ENCODE measurements at places on chromosomes 5 and 9. TPM values are rescaled to one million over a fixed set of nuclear protein-coding genes. Genes with fewer than 3 reads are reported as not detected.

The RGP1 gene
- total RNA-seq = 11.1 TPM

The SLC6A3 gene
- total RNA-seq = not detected

The ADGRV1 gene
- total RNA-seq = 0.85 TPM

The PCA3 gene
- not detected for total RNA-seq

The LHX3 gene
- not detected for total RNA-seq

The HDHD3 gene
- total RNA-seq = 22.4 TPM

The MYOZ3 gene
- total RNA-seq = under 0.01 TPM

The WNK2 gene
- total RNA-seq = 0.24 TPM

The CD274 gene
- total RNA-seq = 15.2 TPM

The PDGFRB gene
- under 0.01 TPM for total RNA-seq

The IL3 gene
- not detected for total RNA-seq

The ZNF454 gene
- 0.64 TPM for total RNA-seq

The PCDHGA10 gene
- total RNA-seq = 4.3 TPM

The NPR3 gene
- total RNA-seq = 2.9 TPM

The FOXD4L4 gene
- total RNA-seq = not detected

The ADGRD2 gene
- not detected for total RNA-seq

The PGM5 gene
- total RNA-seq = under 0.01 TPM

The SPINK13 gene
- not detected for total RNA-seq

The PCDHGC5 gene
- 0.21 TPM for total RNA-seq
